CD8-positive, alpha-beta memory T cell (primary cell): ENCODE measurements at places on chromosomes 1 and 21. TPM values are rescaled to one million over a fixed set of nuclear protein-coding genes. Genes with fewer than 3 reads are reported as not detected.

The LINGO4 gene
- 0.09 TPM for total RNA-seq

The HORMAD1 gene
- not detected for total RNA-seq

The CELA3B gene
- total RNA-seq: not detected

The CNIH3 gene
- total RNA-seq: 1.6 TPM

The SDC3 gene
- 0.44 TPM for total RNA-seq

The TMEM240 gene
- 0.59 TPM for total RNA-seq

The NIBAN1 gene
- total RNA-seq: 51.8 TPM

The RGSL1 gene
- not detected for total RNA-seq

The C1orf116 gene
- not detected for total RNA-seq

The BRDT gene
- not detected for total RNA-seq

The PCBP3 gene
- 0.35 TPM for total RNA-seq

The SLC44A3 gene
- total RNA-seq: 0.47 TPM

The C1orf115 gene
- total RNA-seq: 0.18 TPM

The S1PR1 gene
- 118 TPM for total RNA-seq

The ANGEL2 gene
- total RNA-seq: 41.2 TPM

The SPRR1A gene
- not detected for total RNA-seq

The NBPF6 gene
- not detected for total RNA-seq

The GPA33 gene
- 0.66 TPM for total RNA-seq

The NEXN gene
- 0.42 TPM for total RNA-seq

The KRTAP21-2 gene
- not detected for total RNA-seq

The PLA2G5 gene
- total RNA-seq: not detected

The RFX5 gene
- 77.2 TPM for total RNA-seq

The FMN2 gene
- not detected for total RNA-seq

The KIAA1614 gene
- 0.22 TPM for total RNA-seq

The DIPK1A gene
- 12.9 TPM for total RNA-seq

The RHD gene
- total RNA-seq: not detected

The CCDC30 gene
- total RNA-seq: 1.9 TPM

The LCE1F gene
- not detected for total RNA-seq

The NBPF8 gene
- total RNA-seq: 13.8 TPM

The VWA5B1 gene
- not detected for total RNA-seq

The SLFNL1 gene
- total RNA-seq: not detected

The AMY2B gene
- total RNA-seq: 8.4 TPM

The KRTAP19-3 gene
- not detected for total RNA-seq

The ESPN gene
- 0.28 TPM for total RNA-seq

The KMO gene
- total RNA-seq: 0.60 TPM

The C1QB gene
- 0.53 TPM for total RNA-seq
